ENCODE measurements at places on chromosomes 6 and 20.

- no peak for DNase-seq
Measured at GRCh38 chr20:47397652-47398301, 41.3 kb upstream of the ZMYND8 start.

DNA sequence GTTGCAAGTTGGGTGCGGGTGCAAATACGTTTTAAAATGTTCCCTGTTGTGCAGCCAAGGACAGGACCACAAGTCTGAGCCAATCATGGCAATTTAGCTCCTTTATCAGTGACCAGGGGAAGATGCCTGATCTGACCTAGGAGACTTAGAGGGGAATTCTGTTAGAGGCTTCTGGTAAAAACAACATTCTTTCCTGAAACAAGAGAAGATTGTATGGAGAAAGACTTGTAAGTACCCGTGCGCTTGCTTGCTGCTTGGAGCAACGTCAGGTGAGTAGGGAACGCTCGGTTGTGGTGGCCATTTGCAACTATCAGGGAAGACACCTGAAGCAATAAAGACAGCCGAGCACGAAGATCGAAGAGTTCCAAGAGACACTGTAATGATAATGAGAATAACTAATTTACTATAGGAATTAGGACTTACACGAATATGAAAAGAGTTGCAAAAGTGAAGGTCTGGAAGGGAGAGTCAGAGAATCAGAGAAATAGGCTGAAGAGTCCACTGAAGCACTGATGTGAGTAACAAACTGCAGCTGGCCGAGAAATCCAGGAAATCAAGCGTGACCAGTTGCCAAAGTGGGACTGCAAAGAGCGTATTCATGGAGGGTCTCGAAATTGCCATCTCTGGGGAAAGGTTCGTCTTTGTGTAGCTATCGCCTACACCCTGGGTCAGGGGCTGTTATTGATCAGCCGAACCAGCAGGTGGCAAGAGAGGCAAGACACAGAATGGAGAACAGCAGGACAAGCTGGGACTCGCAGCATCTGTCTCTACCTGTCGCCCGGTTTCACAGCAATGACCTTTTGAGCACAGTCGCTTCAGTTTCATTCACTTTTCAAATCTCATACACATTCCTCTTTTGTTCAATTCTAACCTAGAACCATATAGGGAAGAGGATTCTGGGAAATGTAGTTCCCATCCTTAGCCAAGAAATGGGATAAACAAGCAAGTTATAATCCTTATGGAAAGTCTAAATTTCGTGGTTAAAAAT is 26.1 kb downstream of the LOC128125822 start:
- peak; percentile 60 for DNase-seq

DNA sequence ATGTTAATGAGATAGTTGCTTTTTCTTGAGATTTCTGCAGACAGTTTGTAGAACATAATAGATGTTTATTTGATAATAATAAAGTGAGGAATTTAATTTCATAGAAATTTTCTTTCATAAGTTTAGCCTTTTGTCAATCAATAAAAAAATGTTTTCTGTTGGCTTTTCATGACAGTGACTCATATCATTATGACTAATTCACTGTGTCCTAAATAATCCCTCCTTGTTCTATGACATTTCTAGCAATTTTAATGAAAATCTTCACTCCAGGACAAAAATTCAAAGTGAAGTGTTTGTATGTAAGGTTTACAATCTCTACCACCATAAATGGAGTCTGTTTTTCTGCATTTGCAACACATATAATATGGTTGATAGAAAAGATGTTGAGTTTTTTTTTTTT is 109.9 kb downstream of the UTRN start:
- no peak for DNase-seq

DNA sequence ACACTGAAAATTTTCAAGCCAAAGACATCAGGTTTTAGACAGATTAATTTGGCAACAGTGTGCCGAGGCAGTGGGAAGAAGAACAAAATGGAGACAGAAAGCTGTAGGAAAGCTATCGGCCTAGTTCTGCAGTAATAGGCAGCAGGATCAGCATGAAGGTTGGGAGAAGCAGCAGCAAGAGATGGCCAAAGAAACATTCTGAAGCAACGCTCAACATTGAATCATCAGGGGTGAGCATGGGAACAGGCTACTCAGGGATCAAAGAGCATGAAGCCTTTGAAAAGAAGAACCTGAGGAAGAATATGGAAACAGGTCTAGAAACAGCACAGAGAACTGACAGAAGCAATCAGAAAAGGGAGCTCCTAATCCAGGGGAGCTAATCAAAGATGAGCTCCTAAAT is 7.1 kb upstream of the DST start:
- no peak for DNase-seq

- DNase-seq = no peak
Measured at GRCh38 chr6:128107682-128108081, 206.8 kb upstream of the THEMIS start.

- DNase-seq = no peak
Measured at GRCh38 chr20:57435498-57436222, 44.5 kb downstream of the RBM38 start.

GRCh38 chr6:41262401-41262800 is 24.1 kb downstream of the TREM1 start:
- no peak for DNase-seq

GRCh38 chr6:117072134-117072533 is 193.2 kb upstream of the VGLL2 start:
- DNase-seq = no peak

- no peak for DNase-seq
Measured at GRCh38 chr6:3687847-3688246, 63.7 kb downstream of the PXDC1 start.

DNA sequence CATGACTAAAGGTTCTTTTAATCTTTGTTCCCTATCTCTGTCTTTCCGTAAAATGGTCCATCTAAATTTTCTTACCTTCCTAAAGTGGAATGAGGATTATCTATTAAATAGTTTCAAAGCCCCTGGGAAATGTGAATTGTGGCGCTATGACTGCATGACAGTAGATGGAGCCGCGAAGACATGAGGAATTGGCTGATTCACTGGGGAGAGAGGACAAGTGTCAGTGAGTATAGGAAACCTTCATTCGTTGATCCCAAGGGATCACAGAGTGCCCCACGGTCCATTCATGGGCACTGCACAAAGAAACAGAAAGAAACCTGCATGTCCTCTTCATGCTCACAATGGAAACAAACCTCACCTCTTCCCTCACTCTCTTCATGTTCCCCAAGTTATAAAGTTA is 479.3 kb upstream of the BTBD3 start:
- no peak for DNase-seq

GRCh38 chr6:107805504-107805903 is 18.6 kb downstream of the SCML4 start:
- no peak for DNase-seq

DNA sequence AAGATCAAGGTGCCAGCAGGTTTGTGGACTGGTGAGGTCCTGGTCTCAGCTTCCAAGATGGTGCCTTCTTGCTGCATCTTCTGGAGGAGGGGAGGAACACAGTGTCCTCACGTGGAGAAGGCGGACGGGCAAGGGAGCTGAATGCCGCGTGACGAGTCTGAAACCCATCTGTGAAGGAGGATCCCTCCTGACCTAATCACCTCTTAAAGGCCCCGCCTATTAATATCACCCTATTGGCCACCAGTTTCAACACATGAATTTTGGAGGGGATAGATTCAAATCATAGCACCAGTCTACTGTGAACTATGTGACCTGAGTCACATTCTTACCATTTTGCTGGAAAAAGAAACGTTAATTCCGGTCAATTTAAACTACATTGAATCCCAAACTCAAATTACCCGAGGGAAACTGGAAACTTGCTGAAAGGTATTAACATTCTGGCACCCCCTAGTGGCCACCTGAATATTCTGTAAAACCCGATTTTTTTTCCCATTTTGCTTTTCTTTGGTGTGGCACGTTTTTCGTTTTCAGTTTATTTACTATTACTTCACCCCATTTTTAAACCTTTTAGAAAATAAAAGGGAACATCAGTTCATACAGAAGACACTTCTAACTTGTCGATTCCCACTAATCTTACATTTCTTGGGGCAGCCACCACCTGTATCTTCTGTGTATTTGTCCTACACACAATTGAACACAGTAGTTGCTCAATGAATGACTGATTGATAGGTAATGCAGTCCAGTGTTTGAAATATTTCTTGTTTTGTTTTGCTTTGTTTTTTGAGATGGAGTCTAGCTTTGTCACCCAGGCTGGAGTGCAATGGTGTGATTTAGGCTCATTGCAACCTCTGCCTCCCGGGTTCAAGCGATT is 17.9 kb upstream of the CCDC170 start:
- DNase-seq = peak; percentile 49

DNA sequence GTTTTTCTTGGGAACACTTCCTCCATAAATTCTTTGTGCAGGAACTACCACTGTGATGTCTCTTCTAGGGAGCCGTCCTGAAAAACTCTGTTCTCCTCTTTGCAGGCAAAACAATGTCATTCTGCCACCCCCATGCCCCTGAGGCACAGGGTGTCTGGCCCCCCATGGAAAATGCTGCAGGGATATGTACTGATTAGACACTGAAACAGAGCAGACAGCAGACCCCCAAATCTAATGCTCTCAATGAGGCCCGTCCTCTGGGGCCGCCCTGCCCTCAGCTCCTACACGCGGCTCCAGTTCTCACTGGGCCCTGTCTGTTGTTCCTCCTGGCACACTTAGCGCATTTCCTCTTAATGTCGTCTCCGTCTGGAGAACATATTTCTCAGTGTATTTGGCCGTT is 97.5 kb downstream of the LAMP5 start:
- no peak for DNase-seq

- no peak for DNase-seq
Measured at GRCh38 chr20:44792796-44793195, 17.6 kb downstream of the RIMS4 start.

DNA sequence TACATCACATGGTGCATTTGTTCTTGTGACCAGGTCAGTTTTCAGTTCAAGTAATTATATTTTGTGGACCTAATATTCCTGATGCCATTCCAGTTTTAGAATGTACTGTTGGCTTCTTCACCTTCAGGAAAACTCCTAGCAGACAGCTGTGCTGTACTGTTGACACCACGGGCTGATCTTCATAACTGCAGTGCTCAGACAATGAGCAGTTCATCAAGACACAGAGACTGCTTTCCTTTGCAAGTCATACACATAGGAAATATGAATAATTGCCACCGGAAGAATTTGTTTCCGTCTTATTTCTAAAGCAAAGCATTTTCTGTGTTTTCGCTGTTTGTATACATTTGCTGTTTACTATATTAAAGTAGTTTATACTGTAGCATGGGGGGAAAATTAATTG is 89.8 kb downstream of the C6orf118 start:
- DNase-seq = no peak

- DNase-seq = no peak
Measured at GRCh38 chr6:7147051-7147671, 39.4 kb downstream of the RREB1 start.

GRCh38 chr6:15927531-15928225 is 201.2 kb upstream of the MYLIP start:
- DNase-seq = no peak

DNA sequence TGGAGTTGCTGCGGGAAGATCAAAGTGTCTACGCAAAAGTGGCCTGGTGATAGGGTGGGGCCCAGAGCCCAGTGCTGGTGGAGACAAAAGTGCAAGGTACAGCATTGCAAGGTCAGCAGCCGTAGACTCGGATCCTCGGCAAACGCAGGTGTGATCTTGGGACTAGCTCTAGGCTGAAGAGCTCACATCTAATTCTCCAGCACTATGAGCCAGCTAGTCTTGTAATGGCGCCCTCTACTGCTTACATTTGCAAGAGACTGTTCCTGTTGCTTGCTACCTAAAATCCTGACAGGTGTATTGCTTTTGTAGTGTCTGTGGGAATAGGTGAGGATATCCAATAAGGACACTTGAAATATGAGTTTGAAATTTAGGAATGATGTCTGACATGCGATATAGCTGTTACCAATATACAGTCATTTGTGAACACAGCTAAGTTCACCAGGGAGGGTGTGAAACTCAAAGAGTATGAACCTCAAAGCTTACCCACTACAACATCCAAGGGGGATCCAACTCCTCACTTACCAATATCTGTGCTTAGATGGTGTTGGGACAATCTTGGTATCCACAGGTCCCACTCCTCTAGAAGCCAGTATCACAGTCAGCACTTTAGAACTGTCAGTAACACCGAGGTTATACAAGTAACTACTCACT is 58.4 kb downstream of the PDE7B start:
- DNase-seq = peak; percentile 54

DNA sequence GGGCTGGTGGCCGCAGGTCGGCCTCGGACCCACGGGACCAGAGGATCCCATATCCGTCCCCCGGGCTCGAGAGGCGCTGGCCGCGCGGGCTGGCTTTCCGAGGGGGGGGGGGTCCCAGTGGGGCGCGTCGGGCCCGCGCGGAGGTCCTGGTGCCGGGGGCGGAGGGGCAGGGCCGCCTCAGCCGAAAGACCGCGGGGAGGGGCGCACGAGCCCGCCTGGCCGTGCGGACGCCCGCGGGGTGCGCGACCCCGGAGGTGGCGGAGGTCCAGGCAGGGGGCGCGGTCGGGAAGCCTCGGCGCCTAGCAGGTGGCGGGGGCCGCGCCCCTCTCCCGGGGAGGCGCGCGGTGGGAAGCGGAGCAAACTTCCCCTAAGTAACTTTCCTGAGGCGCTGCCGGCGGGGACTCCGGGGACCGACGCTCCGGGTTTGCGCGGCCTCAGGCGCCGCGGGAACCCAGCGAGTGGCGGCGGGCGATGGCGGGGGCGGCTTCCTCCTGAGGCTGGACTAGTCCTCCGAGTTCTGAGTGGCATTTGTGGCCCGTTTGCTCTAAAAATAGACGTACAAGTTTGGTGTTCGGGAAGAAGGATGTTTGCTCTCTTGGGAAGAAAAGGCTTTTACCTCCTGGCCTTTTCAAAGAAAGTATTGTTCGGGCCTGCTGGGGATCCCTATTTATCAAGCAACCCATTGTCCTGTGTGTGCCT is 26.5 kb upstream of the BTBD3 start:
- no peak for DNase-seq

DNA sequence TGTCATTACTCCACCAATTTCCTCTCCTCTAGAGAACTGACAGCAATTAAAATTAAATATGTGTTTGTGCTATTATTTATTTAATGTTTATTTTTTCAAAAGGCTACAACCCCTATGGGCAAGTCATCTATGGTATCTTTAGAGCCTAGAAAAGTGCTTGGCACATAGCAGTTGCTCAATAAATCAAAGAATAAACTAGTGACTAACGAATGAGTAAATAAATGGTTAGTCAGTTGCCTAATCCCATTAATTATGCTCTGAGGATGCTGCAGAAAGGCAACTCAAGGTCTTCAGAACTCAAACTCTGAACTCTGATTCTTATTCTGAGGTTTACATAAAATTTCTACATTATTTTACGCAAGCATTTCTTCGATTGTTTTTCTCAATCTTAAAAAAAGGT is 193.0 kb upstream of the TSHZ2 start:
- DNase-seq = no peak

DNA sequence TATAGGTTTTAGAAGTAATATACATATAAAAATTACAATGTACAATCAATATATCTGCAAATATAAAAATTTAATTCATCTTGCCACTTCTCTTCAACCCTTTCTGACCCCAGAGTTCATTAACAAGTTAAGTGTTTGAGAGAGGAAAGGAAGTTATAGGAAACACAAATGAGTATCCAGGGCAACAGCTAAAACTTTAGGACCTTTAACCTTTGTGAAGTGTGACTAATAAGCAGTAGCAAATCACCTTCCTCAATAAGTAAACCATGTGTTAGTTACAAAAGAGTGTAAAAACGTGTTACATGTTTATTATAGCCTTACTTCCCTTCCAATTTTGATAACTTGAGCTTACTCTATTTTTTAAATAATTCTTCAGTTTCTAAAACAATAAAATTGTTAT is 73.4 kb upstream of the SIM1 start:
- no peak for DNase-seq

Data from stimulated activated CD4-positive, alpha-beta T cell treated with anti-CD3 and anti-CD28 coated beads, Interleukin-2, amount 100 ng/mL, for 48 hours (primary cell).